ENCODE measurements at places on chromosomes 6 and 20.

DNA sequence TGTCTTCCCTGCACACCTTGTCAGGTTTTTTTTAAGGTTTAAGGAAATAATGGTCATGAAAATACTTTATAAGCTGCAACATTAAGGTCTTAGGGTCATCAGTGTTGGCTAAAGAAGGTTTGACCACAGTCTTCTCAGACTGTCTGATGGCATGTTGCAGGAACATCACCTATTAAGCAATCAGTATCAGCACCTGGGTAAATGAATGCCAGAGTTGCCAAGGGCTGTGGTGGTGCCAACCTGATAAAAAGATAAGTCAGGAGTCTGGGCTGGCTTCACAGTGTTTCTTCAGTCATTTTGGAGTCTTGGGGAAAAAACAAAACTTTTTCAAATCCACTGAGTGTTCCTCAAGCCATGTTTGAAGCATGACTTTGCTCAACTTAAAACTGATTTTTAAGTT is 61.5 kb upstream of the VSTM2L start:
- DNase-seq, result no peak

GRCh38 chr6:52514514-52514913 is 62.3 kb downstream of the TRAM2 start:
- no peak for DNase-seq

DNA sequence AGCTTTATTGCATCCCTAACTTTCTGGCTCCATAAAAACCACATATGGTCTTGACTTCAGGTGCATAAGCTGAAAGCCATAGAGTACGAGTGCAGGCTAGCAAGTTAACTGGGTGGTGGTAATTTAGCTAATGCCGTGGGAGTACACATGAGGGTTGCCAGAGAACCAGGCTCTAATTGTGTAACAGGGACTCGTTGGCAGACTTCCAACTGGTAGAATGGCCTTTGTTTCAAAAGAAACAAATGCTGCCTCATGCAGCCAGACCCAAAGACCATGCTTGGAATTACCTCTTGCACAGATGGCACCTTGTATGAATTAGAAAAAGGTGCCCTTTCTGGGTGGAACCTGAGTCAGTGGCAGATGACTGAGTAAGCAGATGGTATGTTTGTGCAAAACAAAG is 73.2 kb downstream of the LY86 start:
- DNase-seq, result no peak

DNA sequence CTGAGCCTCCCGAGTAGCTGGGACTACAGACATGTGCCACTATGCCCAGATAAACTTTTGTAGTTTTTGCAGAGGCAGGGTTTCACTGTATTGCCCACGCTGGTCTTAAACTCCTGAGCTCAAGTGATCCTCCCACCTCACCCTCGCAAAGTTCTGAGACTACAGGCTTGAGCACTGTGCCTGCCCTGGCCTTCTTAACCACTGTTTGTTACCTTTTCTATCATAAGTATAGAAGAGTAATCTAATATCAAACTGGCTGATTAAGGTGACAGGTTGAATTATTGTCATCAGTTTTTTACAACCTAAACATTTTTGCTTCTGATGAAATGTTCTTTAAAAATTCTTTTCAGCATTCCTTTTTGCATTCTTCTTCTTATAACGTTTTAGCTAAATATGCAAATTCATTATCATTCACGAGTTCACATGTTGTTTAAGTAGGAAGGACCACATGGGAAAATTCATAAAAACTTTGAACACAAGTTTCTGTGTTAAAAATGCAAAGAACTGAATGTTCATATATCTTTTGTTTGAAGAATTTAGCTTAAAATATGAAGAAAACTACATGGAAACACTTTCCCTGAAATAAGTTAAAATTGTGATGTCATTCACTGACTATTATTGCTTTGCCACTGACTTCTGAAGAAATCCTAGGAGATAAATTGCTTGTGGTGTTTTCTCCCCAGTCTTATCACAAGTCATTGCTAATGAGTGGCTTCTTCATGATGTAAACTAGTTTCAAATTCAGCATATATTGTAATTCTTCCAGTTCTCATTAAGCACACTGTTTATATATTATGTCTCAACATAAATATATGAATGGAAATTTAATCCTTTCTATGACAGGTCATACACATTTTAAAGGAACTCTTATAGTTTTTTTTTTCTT is 106.7 kb downstream of the ADGRB3 start:
- no peak for DNase-seq

DNA sequence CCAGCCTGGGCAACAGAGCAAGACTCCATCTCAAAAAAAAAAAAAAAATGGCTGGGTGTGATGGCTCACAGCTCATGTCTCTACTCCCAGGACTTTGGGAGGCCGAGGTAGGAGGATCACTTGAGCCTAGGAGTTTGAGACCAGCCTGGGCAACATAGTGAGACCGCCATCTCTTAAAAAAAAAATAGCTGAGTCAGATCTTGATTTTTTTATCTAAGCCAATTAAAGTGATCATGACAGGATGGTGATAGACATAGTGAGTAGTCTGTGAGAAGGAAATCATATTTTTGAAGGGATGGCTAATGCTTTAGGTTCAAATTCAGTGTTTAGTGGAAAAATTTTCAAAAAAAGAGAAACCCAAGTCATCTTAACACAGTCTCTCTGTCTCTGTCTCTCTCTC is 114.6 kb upstream of the JARID2 start:
- DNase-seq, result no peak

DNA sequence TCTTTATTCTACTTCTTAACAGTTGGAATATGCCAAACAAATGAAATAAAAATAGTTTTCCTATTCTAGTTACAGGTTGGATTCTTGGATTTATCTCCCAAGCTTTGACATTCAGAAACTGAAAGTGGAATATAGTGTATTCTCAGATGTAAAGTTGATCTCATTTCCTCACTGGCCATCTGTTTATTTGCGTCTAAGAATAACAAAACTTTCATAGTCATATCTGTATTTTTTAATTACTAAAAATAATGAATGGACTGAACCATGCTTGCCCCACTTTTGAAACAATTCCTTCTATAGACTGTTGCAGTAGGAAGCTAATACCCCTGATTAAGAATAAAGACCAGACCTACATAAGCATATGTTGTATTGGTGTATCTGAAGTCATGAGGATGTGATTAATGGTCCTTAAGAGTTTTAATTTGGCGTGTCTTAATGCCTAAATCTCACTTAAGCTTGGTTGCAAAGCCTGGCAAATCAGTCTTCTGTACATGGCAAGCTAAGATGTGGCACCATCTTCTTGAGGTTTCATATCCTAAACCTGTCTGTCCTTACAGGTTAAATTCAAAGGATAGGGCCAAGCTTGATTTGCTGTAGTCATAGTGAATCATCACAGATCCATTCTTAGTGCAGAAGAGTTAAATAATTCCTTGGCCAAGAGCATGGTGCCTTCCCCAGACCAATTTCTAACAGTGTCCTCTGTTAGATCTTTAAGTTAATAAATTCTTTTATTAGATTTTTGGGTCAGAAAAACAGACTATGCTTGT is 58.9 kb downstream of the FOXO3 start:
- no peak for DNase-seq

DNA sequence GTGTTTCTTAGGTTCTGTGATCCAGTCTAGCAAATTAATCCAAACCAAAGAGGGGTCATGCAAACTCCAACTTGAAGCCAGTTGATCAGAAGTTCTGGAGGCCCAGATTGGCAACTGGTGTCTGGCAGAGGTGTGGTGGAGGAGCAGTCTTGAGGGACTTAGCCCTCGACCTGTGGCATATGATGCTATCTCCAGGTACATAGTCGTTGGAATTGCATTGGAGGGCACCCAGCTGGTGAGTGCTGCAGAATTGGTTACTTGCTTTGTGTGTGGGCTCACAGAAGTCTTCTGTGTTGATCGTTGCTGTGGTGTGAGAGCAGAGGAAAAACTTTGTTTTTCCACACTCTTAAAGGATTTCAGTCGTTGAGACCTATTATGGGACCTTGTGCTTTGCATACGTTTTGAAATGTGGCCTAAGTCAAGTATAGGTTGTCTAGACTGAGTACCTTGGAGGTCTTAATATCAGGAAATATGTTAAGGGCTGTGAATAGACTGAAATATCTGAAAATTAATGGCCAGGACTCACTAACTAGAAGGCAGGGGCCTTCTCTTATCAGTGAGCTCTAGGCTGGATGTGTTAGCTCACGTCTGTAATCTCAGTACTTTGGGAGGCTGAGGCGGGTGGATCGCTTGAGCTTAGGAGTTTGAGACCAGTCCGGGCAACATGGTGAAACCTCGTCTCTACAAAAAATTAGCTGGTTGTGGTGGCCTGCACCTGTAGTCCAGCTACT is 7.8 kb downstream of the PANK2 start:
- DNase-seq, result no peak

- DNase-seq, result no peak
These were observed 292.6 kb downstream of the UBE3D start for GRCh38 chr6:82772851-82773717.

GRCh38 chr6:142851601-142852000 is 93.4 kb downstream of the HIVEP2 start:
- no peak for DNase-seq

- no peak for DNase-seq
These were observed 90.2 kb upstream of the SULF2 start for GRCh38 chr20:47875297-47876025.

GRCh38 chr20:36361406-36361805 is 55.3 kb downstream of the DLGAP4 start:
- DNase-seq, result no peak

DNA sequence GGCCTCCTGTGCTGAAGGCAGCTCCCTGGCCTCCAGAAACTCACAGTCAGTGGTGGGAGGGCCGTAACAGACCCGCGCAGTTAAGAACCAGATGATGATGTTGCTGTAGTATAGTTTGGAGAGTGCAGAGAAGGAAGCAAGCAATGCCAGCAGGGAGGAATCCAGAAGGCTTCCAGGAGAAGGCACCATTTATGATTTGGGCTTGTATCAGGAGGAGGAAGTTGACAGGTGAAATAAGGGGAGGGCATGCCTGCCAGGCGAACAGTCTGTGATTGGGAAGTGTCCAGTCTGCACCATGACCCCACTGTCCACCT is 13.3 kb upstream of the BAK1 start:
- no peak for DNase-seq

- no peak for DNase-seq
These were observed 598.4 kb upstream of the MARCKS start for GRCh38 chr6:113258771-113259170.

GRCh38 chr6:235763-236360 is 56.4 kb upstream of the DUSP22 start:
- DNase-seq, result no peak

GRCh38 chr20:3251806-3252205 is 12.8 kb upstream of the SLC4A11 start:
- DNase-seq, result no peak

GRCh38 chr20:63752411-63753101 is 13.0 kb downstream of the SLC2A4RG start:
- DNase-seq, result no peak

GRCh38 chr20:50537546-50538201 is 27.5 kb downstream of the PTPN1 start:
- no peak for DNase-seq

GRCh38 chr6:46376562-46377061 is 114.6 kb downstream of the RCAN2 start:
- no peak for DNase-seq

GRCh38 chr6:1379788-1380147 is 9.6 kb upstream of the FOXF2 start:
- DNase-seq, result no peak

GRCh38 chr6:170147832-170148708 is 142.8 kb downstream of the DLL1 start:
- DNase-seq, result peak; percentile 45

GRCh38 chr20:1035466-1035865 is 33.4 kb upstream of the RSPO4 start:
- no peak for DNase-seq

GRCh38 chr20:41131594-41132387 is 5.6 kb upstream of the PLCG1 start:
- DNase-seq, result no peak

- DNase-seq, result no peak
These were observed 66.4 kb downstream of the SNRNP48 start for GRCh38 chr6:7656355-7656754.

- DNase-seq, result no peak
These were observed at the start of gene RAMACL for GRCh38 chr6:166586424-166587156. RAMACL (minus strand) TSS chr6:166586678; CDS start chr6:166586477, 201 bp downstream.

DNA sequence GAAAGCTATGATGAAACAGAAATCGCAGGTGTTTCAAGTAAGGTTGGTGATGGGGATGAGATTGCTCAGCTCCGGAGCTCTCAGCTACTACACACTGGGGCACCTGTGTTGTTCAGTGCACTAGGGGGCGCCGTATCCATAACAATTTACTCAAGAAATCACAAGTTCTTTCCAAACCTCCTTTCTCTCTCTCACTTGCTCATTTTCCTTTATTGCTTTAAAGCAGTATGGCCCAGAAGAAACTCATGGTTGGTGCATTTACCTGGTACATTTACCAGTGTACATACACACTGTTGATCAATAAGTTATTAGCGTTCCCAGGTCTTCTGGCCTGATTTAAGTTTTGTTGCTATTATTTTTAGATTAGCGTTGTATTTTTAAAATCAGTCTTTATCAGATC is 235.2 kb upstream of the TAB2 start:
- peak; percentile 71 for DNase-seq

DNA sequence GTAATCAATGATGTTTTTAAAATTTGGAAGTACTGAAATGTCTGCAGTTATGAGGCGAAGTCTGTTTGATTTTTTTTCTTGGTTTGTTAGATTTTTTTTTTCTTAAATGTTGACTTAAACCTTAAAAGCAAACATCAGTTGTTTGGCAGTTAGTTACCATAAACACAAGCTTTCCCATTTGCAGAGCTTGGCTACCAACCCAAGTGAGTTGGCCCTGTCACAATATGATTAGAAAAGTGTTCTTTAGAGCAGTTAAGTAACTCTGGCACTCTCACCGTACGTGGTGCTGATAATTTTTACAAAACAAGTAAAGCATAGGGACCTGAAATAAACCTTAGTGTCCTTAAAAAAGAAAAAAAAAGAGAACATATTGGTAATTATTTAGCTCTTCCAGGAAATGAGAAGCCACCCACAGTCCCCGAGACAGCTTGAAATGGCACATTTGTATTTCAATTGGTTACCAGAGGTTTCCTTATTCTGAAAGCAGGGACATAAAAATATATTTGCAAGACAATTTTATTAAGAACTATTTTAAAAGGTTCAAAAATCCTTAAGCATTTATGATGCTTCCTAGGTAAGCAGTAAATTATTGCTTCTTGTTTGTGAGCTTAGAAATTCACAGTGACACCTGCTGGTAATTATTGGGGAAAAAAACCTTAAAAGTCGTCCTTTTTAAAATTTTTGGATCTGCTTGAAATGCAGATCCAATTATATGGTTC is 3.9 kb downstream of the HEY2 start:
- DNase-seq, result no peak

- DNase-seq, result no peak
These were observed 109.3 kb upstream of the EYA4 start for GRCh38 chr6:133131621-133132465.

- DNase-seq, result no peak
These were observed 134.2 kb downstream of the TRIM27 start for GRCh38 chr6:28789553-28790083.

GRCh38 chr6:168938546-168938945 is 315.1 kb downstream of the THBS2 start:
- DNase-seq, result no peak

- DNase-seq, result no peak
These were observed 35.9 kb upstream of the STX16 start for GRCh38 chr20:58614984-58615760.

GRCh38 chr6:150254770-150255169 is 111.9 kb downstream of the PPP1R14C start:
- DNase-seq, result no peak

Measured in stimulated activated CD8-positive, alpha-beta memory T cell treated with anti-CD3 and anti-CD28 coated beads, Interleukin-2, amount 100 ng/mL, for 1 hour (primary cell).